ENCODE measurements at places on chromosomes 16 and 17.
A peak's percentile ranks its signal among the peaks of the same experiment; 100 is the strongest.

- no peak for DNase-seq
Observed at GRCh38 chr16:56923481-56924091, 8.4 kb upstream of the HERPUD1 start.

- peak; percentile 17 for DNase-seq
Observed at GRCh38 chr16:1713933-1714332, 7.9 kb downstream of the MAPK8IP3 start.

- DNase-seq, result no peak
Observed at GRCh38 chr17:82868715-82869131, 28.9 kb upstream of the ZNF750 start.

GRCh38 chr16:75343286-75343685 lies 90.0 kb downstream of the CFDP1 start:
- no peak for DNase-seq

DNA sequence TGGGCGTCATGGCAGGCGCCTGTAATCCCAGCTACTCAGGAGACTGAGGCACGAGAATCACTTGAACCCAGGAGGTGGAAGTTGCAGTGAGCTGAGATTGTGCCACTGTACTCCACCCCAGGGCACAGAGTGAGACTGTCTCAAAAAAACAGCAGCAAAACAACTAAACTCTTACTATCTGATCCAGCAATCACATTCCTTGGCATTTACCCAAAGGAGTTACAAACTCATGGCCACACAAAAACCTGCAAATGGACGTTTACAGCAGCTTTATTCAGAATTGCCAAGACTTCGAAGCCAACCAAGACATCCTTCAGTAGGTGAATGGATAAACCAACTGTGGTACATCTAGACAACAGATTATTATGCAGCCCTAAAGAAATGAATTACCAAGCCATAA lies 4.0 kb downstream of the SIAH1 start:
- DNase-seq, result no peak

- DNase-seq, result no peak
Observed at GRCh38 chr16:87006789-87007745, 310.1 kb downstream of the C16orf95 start.

GRCh38 chr16:88453611-88454522 lies 787 bp downstream of the ZFPM1 start:
- DNase-seq, result no peak

GRCh38 chr17:4409659-4410058 lies 24.1 kb upstream of the SPNS3 start:
- DNase-seq, result no peak

- no peak for DNase-seq
Observed at GRCh38 chr17:56319531-56319930, 166.3 kb downstream of the ANKFN1 start.

DNA sequence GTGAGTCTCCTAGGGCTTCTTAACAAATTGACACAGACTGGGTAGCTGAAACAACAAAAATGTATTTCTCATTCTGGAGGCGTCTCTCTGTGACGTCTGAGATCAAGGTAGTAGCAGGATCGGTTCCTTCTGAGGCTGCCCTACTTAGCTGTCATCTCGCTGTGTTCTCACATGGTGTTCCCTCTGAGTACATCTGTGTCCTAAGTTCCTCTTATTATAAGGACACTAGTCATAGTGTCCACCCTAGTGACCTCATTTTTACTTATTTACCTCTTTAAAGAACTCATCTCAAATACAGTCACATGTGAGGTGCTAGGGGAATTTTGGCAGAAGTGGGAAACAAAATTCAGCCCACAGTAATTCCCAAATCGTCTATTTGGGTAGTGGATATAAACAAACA lies 529.1 kb downstream of the NPIPA7 start:
- DNase-seq, result no peak

GRCh38 chr17:7111784-7112509 lies 2.7 kb downstream of the ASGR2 start:
- no peak for DNase-seq

DNA sequence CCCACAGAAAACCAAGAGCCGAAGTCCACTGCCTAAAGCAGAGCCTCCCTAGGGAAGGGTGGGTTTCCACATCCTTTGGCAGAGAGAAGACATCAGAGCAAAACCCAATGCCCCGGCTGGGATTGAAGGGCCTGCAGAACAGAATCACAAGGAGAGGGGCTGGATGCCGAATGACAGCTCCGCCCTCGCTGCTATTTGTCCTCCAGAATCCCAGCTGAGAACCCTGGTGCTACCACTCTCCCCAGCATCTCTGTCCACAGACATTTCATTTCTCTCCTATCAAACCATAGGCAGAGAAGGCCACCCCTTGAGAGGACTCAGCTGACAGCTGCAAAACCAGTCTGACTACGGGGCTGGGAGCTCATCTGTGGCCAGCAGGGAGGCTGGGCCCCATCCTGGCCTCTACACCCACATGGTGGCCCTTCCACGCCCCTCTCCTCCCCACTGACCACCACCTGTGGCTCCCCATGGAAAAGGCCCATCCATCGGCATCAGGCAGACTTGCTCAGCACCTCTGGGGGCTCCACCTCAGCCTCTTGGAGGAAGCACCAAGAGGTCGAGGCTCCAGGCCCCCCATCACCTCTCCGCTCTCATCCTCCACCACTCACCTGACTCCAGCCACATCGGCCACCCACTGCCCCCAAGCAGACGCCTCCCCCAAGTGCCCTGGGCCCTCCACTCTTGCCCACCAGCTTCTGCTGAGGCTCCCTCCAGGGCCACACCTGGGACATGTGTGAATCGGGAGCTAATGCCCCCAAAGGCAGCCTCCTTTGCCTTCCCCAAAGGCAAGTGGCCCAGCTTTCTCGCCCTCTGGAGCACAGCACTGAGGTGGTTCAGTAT lies 288.5 kb downstream of the C16orf95 start:
- DNase-seq, result no peak

- no peak for DNase-seq
Observed at GRCh38 chr16:14600164-14600563, 29.9 kb downstream of the PARN start.

DNA sequence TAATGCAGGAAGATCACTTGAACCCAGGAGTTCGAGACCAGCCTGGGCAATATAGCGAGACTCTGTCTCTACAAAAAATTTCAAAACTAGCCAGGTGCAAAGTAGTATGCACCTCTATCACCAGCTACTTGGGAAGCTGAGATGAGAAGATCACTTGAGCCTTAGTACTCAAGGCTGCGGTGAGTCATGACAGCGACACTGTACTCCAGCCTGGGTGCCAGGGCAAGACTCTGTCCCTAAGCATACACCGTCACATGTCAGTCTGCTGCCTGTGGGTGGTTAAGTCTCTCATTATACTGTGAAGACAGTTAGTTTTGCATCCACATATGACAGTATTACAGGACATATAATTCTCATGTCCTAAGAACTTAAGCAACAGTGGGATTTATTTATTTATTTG lies 21.8 kb downstream of the NMRAL1 start:
- no peak for DNase-seq

- DNase-seq, result no peak
Observed at GRCh38 chr16:74667255-74667700, 601 bp upstream of the RFWD3 start.

GRCh38 chr17:9071811-9072498 lies 50.6 kb downstream of the NTN1 start:
- no peak for DNase-seq

DNA sequence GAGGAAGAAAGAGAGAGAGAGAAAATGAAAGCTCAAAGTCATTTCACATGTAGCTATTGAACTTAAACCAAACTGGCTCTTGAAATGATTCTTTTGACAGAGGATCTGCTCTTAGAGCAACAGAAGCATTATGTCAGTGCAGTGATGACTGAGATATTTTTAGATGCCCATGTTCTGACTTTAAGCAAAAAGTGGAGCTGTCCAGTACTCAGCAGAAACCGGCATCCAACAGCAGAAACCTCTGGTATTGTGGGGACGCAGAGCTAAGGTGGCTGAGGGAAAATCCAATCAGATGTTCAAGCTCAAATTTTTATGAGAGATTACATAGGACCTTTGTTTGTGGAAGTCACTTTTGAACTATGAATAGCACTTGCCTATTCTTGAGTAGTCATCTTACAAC lies 69.8 kb upstream of the ANKFN1 start:
- no peak for DNase-seq

- DNase-seq, result no peak
Observed at GRCh38 chr16:26816266-26816665, 250.5 kb upstream of the C16orf82 start.

DNA sequence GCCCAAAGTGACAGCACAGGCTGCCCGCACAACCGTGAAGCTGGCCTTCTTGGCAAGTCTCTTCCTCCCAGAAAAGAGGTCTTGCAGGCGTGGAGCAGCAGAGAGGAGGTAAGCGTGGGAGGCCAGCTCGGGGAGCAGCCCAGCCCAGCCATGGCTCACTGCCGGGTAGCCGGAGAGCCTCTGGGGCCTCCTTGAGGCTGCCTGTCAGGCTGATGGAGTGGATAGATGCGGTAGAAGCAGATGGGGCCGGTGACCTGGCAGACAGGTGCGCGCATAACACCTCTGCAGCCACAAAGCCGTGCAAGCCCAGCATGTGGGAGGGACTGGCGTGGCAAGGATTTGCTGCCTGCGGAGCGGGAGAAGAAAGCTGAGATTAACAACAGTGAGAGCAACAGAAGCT lies 17.1 kb upstream of the DOK4 start:
- DNase-seq, result no peak

- no peak for DNase-seq
Observed at GRCh38 chr16:89275837-89276720, 58.6 kb downstream of the ZNF778 start.

DNA sequence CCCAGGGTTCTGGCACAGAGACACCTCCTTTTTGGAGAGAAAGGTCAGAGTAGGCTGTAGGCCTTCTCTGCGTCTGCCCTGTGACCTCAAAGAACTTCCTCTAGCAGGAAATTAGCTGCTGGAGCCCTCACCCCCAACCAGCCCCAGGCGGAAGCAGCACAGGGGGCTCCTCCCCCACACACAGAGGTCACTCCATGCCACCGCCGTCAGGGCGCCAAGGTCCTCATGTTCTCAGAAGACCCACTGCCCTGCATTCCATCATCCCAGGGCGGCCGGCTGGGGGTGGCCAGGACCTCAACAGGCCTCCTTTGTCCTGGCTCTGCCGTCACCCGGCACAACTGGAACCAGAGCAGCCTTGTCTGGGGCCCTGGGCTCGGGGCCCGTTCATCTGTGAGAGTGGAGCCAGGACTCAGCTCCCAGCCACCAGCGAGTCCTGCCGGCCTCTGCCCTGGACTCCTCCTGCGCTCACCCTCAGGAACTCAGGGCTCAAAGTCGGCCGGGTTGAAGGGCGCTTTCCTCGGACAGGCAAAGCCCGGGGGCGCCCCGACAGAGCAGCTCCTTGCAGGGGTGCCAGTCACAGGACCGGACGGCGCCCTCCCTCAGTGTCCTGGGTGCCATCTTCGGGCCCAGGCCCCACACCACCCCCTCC lies 1.2 kb downstream of the TMC6 start:
- no peak for DNase-seq

GRCh38 chr16:14168146-14168545 lies 97.0 kb downstream of the MRTFB start:
- DNase-seq, result no peak

GRCh38 chr16:89581861-89582563 lies 6.5 kb downstream of the CPNE7 start:
- no peak for DNase-seq

DNA sequence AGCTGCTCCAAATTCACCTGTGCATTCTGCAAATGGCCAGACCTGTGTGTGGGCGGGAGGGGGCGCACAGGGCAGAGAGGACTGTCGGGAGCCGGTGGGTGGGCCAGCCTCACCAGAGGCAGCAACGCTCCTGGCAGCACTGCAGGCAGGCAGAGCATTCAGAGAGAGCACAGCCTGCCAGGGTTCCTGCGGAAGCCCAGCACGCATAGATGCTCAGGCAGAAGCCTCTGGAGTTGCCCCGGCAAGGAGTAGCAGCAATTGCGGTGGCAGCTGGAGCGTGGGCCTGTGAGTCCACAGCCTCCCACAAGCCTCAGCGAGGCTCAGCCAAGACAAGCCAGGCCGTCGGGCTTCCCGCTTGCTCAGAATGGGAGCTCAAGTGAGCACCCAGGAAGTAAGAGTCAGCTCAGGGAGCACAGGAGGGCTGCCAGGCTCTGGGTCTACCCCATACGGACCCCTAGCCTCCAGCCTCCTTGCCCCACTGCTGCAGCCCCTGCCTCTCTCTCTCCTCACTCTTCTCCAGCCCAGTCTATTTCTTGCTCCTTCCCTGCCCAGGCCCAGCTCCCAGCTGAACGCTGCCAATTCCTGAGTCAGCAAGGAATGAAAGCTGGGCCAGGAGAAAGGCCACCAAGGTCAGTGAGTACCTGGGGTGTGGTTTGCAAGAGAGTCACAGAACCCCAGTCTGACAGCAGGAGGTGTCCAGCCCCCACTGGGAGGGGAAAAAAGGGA lies 9.6 kb downstream of the EMC6 start:
- no peak for DNase-seq

GRCh38 chr17:28549236-28550132 lies 2.9 kb downstream of the UNC119 start:
- no peak for DNase-seq

GRCh38 chr17:40023590-40024292 lies 8.5 kb downstream of the CSF3 start:
- DNase-seq, result no peak

DNA sequence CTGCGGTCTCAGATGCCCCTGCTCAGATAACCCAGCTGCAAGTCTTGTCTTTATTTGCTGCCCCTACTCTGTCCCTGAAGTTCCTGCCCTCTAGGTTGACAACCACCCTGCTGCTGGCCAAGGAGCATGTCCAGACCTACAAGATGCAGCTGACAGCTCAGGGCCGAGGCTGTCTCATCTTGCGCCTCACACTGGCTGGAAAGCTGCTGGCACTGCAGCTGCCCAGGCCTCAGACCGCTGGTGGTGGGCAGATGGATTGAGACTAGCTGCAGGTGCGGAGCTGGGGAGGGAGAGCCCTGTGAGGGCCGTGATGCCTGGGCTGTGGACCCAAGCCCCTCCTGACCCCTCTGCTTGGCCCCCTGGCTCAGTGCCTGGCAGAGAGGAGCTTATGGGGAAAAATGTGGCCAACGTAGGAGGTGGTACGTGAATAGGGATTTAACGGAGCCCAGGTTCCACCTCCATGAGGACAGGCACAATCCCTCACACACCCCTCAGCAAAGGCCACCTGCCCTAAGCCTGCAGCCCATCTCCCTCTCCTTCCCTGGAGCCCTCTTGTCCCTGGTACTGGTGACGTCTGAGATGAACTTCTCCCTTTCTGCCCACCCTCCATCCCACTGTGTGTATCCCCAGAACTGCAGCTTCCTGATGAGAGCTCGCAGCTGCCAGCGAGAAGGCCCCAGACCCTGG lies 8.3 kb upstream of the GALK1 start:
- DNase-seq, result no peak

GRCh38 chr16:17305694-17306093 lies 165.1 kb downstream of the XYLT1 start:
- DNase-seq, result no peak

DNA sequence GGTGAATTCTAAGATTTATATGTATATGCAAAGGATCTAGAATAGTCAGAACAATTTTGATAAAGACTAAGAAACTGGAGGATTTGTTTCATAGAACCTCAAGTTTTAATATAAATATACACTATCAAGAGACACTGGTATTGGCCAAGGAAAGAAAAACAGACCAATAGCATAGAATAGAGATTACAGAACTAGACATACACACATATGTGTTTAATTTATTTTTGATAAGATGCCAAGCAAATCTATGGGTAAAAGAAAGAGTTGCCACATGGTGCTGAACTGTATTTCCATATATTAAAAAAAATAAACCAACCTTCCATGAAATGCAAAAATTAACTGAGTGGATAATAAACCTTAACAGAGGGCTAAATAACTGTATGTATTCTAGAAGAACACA lies 27.9 kb upstream of the LRRC37A3 start:
- DNase-seq, result no peak

- DNase-seq, result no peak
Observed at GRCh38 chr16:30980959-30981358, 4.0 kb upstream of the HSD3B7 start.

- DNase-seq, result no peak
Observed at GRCh38 chr17:34663714-34664113, 84.3 kb downstream of the TMEM132E start.

All from esophagus squamous epithelium (tissue), 5 donors.